ENCODE measurements at places on chromosomes 16 and 17.

DNA sequence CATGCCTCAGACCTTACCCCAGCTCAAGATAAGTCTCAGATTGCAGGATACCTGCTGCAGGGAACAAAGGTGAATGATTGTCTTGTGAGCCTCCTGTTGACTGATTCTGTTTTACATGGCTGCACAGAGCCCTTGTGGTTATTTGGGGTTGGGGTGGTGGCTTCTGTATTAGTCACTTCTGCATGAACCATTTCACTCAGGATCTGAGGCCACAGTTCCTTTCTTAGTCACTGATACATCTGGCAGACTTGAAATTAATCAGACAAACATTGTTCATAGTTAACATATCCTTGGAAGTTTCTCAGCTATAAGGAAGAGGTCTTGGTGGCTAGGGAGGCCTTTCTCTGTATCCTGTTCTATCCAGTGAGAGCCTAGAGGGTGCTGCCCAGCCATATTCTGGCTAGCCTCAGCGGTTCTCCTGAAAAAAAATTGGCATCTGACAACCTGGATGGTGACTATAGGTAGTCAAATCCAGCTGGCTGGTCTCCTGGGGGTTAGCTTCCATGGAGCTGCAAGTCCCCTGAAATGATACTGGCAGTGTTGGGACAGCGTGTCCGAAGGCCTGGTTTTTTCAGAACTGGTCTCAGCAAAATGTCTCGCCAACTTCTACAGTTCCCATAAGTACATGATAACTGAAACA, 8.4 kb upstream of the PLK1 start:
- peak; percentile 7 for DNase-seq

DNA sequence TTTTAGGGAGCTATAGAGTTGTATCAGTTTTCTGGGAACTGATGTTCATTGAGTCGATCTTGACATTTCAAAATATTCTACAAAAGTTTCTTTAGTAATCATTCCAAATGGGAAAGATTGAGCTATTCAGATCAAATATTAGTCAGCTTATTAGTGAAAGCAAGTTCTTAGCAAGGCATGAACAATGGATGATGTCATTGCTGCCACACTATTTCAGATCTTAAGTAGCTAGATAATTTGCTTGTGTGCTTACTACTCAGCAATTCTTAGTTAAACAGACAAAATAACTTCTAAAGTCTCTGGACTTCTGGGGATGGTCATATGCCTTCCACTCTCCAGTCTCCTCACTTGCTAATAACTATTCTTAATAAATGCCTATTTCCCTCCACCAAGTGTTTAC, 69.0 kb upstream of the CDH8 start:
- DNase-seq: no peak

DNA sequence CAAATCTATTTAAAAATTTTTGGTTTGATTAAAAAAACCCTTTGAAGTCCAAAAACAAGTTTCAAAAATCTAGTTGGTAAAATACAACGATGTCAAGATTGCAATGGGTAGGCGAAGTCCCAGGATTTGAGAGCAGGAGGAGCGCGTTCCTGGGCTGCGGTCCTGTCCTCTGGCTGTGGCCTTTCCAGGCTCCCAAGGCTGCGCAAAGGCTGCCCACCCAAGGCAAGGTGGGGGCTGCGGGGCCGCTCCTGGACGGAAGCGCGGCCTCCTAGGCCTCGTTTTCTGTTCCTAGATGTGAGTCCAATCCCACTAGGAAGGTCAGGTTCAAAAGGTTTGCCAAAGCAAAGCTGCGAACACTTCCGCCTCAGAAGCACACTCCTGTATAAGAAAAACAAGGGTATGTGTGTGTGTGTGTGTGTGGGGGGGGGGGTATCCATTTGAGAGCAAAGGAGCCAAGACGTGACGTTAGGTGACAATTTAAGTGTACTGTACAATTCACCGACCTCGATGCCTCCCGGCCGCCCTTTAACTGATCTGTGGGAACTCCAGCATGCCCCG, 9.2 kb downstream of the AHSP start:
- no peak for DNase-seq

DNA sequence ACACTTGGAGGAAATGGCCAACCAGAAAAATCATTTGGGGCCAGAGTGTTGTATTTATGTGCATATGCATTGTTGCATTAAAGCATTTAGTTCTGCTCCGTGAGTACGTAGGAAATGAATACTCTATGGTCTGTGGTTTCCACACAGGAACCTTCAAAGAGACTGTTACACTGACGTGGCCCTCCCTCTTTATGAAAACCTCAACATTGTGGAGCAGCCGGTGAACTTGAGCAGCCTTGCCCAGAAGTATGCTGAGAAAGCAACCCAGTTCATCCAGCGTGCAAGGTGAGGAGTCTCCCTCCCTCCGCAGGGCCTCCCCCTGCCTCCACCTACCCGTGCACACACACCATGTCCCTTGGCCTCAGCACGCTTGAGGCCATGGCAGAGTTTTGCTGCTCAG, 65.2 kb downstream of the ARSG start:
- peak; percentile 24 for DNase-seq

DNA sequence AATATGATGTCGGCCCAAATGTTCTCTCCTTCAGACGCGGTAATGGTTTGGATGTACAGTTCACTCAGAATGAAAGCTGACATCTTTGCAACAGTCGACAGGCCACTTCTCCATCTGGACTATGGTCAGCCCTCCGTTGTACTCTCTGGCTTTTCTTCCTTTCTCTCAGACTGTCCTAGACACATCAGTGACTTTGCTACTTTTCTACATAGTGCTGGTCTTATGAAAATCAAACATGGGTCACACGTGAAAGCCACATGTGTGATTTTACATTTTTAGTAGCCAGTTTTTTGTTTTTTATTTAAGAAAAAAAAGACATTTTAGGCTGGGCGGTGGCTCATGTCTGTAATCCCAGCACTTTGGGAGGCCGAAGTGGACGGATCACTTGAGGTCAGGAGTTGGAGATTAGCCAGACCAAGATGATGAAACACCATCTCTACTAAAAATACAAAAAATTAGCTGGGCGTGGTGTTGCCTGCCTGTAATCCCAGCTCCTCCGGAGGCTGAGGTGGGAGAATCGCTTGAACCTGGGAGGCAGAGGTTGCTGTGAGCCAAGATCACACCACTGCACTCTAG, 644.1 kb downstream of the KCNJ2 start:
- DNase-seq: no peak

- DNase-seq: peak; percentile 17
Observed at GRCh38 chr17:62703261-62703775, 75.8 kb downstream of the MRC2 start.

DNA sequence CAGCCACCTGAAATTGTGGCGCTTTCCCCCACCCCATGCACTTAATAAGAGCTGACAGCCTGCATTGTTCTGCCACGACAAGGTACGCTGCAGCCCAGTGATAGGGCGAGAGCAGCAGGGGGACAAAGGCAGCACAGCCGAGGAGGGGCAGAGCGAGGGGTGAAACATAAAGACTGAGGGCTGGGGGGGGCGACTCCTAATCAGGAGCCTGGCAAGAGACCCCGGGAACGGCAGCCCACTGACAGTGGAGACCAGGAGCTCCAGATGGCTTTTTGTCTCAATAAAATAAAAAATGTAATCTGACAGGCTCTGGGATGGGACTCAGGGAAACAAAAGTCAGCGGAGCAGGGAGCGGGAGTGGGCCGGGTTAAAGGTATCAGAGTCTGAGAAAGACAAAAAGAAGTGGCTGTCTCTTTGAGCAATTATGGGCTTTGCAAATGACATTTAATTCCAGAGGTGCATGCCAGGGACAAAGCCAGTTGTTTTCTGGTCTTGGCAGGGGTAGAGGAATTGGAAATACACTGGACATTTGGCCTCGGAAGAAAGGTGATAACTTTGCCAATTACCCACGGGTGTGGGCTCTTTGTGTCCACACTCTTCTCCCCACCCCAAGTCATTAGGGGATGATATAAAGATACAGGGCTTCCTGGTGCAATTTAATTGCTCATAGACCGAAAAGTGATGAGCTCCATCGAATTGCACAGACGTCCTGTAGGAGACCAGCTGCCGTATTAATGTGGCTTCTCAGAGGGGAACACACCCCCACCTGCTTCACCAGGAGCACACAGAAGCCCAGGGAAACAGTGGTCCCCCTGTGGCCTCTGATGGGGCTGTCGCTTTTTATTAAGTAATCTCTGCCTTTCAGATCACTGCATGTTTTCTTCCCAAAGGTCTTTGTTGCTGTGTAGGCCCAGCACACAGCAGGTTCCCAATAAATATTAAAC, 17.6 kb upstream of the CCDC182 start:
- no peak for DNase-seq

GRCh38 chr16:71564335-71564967, 12.4 kb downstream of the TAT start:
- DNase-seq: peak; percentile 97

DNA sequence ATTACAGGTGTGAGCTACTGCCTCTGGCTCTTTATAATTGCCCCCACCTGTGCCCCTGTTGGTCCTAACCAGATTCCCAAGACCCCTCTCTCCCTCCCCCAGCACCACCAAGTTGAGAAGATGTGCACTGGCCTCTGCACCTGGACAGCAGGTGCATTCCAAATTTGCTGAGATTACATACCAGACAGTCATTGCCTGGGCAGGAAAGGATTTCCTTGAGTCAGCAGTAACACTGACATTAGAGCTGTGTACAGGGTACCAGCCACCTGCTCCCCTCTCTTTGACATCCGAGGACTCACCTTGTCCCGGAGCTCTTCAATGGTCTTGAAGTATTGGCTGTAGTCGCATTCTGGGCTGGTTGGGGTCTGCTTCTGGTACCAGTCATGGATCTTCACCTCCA, 659 bp downstream of the KRT15 start:
- DNase-seq: no peak

DNA sequence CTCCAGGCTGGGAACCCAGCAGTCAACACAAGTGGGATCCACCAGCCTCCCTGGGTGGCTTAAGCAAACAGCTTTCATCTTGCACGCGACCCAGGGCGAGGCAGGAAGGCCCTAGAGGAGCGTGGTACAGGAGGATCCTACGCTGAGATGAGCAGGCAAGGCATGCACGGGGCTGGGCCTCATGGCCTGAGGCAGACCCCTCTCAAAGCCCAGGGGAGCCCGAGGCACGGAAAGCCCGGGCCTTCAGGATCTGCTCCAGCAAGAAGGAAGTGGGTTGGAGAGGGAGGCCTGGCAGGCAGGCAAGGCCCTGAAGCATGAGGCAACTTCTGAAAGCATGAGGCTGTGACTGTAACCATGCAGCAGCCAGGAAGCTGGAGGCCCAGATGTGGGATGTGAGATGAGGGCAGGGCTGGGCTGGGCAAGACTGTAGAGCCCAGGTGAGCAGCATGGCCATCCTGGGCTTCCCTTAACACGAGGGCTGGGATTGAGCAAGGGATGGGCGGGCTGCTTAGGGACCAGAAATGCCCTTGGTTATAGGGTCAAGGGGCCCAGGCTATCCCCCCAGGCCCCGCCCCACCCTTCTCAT, 338.7 kb downstream of the C16orf95 start:
- no peak for DNase-seq

GRCh38 chr16:29030086-29030840, 45.4 kb downstream of the LAT start:
- DNase-seq: no peak

GRCh38 chr17:81254955-81255717, 16.0 kb downstream of the NDUFAF8 start:
- no peak for DNase-seq

GRCh38 chr16:2988590-2989099, 8.4 kb upstream of the PKMYT1 start:
- DNase-seq: no peak

GRCh38 chr17:45341533-45342158, 24.8 kb upstream of the MAP3K14 start:
- no peak for DNase-seq

GRCh38 chr16:530111-530817, 2.8 kb downstream of the CAPN15 start:
- DNase-seq: no peak

- peak; percentile 33 for DNase-seq
Observed at GRCh38 chr16:10180771-10181163, 1.5 kb downstream of the GRIN2A start.

GRCh38 chr17:33983824-33984574, 271.1 kb upstream of the CCL2 start:
- no peak for DNase-seq

DNA sequence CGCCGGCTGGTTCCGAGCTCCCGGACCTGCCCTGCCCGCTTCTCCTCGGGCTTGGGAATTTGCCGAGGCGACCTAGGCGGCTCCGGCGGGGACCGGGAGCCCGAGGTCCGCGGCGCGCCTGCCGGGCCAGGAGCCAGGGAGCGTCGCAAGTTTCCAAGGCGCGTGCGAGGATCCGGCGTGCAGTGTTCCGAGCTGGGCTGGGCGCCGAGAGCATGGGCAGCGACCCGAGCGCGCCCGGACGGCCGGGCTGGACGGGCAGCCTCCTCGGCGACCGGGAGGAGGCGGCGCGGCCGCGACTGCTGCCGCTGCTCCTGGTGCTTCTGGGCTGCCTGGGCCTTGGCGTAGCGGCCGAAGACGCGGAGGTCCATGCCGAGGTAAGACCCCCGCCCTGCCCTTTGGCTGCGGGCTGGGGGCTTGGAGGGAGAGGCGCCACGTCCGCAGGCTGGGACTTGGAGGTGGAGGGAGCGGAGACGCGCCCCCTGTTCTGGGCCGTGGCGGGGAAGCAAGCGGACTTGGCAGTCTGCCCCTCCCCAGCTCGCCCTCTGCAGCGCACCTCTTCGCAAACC, 668 bp downstream of the MMP15 start:
- DNase-seq: peak; percentile 19

DNA sequence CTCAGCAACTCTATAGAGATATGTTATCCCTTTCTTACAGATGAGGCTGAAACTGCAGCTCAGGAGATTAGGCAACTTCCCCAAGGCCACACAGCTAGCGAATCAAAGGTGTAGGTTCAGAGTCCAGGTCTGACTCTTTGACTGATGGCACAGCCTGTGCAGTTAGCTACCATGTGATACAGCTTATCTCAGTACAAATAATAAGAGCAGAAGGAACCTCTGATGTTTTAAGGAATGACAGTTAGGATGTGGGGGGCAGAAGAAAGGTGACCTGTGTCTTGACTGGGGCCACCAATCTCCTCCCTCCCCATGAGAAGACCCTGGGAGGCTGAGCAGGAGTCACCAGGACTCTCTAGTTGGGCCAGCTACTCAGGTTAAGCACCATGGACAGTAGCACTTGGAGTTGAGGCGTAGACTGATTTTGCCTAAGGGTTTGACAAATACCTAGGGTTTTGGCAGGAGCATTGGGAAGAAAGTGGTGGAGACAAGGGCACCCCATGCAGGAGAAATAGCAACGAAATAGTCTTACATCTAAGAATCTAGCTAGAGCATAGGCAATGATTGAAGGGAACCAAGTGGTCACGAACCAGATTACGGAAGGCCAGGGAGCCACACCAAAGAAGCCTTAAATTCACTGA, 22.8 kb upstream of the ACSM2B start:
- no peak for DNase-seq

- no peak for DNase-seq
Observed at GRCh38 chr17:3033248-3033640, 30.2 kb downstream of the OR1D5 start.

DNA sequence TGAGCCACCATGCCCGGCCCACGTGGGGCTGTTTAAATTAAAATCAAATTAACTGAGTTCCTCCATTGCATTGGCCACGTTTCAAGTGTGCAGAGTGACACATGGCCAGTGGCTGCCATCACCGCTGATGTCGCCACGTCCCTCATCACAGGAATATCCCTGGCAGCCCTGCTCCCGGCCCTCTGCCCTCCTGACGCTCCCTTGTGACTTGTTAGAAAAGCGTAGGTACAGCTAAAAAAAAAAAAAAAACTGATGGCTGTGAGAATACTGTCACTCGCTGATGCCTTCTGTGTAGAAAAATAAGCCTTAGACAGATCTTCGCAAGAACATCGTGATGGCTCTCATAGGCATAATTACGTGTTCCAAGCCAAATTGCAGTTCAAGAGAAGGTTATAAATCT, 21.7 kb downstream of the CARHSP1 start:
- no peak for DNase-seq

GRCh38 chr16:50678531-50678930, 2.6 kb downstream of the SNX20 start:
- DNase-seq: no peak

- DNase-seq: peak; percentile 4
Observed at GRCh38 chr16:30187971-30188561, 4.7 kb downstream of the CORO1A start.

All from stimulated activated CD4-positive, alpha-beta T cell treated with anti-CD3 and anti-CD28 coated beads, Interleukin-4, amount 100 ng/mL, for 1 hour (primary cell).